ENCODE measurements at places on chromosomes 6 and 20.

- no peak for DNase-seq
Observed at GRCh38 chr20:50879649-50880550, 51.3 kb downstream of the ADNP start.

DNA sequence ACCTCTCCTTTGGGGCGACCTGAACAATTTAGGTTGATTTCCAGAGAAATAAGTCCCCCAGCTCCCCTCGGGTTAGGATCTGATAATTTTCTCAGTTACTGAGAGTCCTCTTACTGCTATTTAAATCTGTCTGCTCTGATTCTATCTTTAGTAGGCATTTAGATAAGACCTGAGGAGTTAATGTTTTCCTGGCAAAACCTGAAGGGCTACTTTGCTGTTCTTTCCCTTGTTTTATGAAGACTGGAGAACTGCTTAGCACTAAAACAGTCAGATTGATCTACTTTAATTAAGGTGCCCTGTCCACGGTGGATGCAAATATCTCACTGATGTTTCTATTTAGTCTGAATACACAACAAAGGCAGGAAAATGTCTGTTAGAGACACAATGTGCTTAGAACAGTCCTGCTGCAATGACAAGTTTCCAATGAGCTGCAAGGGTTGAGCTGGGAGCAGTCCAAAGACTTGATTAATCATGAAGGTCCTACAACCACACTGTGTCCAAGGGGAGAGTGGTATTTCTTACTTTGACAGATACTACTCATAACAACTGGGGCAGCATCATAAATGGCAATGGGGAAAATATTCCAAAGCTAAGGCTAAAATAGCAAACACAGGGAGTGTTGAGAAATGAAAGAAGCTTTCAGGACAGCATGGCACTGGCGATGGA lies 15.7 kb downstream of the ADTRP start:
- DNase-seq, result no peak

- no peak for DNase-seq
Observed at GRCh38 chr20:51627586-51627985, 85.1 kb upstream of the NFATC2 start.

DNA sequence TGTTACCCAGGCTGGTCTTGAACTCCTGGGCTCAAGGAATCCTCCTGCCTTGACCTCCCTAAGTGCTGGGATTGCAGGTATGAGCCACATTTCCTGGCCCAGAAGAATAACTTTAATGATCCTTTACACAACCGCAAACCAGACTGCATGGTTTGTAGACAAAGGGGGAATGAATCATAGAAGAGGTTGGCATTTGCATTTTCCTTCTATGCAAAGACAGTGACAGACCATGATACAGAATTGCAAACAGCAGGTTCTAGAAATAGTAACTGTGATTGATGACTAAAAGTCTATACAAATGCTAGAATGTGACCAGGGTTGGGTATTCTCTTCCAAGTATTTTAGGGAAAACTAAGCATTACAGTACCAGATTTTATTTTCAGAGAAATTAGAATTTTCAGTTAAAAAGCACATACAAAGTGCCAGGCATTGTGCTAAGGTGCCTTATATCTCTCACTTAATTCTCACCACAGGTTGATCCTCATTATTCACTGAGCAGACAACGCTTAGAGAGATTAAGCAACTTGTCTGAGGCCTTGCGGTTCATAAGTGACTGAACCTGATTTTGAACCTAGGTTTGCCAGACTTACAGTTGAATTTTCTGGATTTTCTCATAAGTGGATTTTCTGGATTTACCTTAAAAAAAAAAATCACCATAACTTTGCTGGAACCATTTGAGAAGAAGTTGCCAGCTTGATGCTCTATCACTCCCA lies 146.6 kb downstream of the ZFAND3 start:
- DNase-seq, result no peak

DNA sequence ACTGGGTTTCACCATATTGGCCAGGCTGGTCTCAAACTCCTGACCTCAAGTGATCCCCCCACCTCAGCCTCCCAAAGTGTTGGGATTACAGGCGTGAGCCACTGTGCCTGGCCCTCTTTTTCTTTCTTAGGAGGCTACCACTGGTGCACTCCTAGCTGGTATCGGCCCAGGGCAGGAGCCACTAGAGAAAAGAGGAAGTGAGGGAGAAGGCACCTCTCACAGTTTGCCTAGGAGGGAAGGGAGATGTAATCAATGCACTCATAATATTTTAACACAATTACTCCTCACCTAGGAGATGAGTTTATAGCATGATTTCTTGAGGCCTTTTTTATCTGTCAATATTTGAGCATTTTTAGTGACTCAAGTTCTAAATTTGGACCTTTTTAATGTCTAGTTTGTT lies 189.0 kb upstream of the SOX4 start:
- no peak for DNase-seq

- DNase-seq, result peak; percentile 14
Observed at GRCh38 chr6:52420668-52421358, 671 bp downstream of the EFHC1 start.

DNA sequence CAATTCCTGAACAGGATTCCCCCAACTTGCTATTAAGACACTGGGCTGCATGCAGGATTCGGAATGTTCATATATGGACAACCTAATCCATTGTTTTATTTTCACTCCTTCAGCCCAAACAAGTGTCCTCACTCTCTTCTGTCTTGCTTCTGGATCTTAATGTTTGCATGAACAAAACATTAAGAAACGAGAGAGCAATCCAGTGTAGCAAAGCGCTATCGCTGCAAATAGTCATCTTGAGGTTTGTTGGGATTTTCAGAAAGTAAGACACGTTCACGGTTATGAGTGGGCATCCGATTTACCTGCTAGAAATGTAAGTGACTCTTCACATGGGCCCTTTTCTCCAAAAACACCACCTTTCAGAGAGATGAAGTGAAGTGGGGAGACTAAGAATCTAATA lies 156.4 kb downstream of the MBOAT1 start:
- no peak for DNase-seq

- DNase-seq, result no peak
Observed at GRCh38 chr6:167581637-167582036, 245.1 kb upstream of the AFDN start.

- peak; percentile 25 for DNase-seq
Observed at GRCh38 chr6:121849477-121849876, 414.0 kb downstream of the GJA1 start.

DNA sequence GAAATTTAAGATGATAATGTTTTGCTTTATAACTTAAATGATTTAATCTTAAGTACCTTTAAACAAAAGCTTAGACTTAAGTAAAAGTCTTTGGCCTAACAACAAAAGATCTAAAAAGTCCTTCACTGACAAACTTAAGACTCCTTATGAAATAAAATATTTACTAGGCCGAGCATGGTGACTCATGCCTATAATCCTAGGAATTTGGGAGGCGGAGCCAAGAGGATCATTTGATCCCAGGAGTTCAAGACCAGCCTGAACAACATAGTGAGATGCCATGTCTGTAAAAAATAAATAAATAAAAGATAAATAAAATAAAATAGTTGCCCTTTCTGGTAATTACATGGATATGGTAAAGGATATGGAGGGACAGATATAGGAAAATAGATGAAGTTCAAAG lies 12.4 kb downstream of the KATNA1 start:
- peak; percentile 67 for DNase-seq

- DNase-seq, result no peak
Observed at GRCh38 chr6:152232501-152233151, 404.5 kb downstream of the SYNE1 start.

- no peak for DNase-seq
Observed at GRCh38 chr6:139354189-139354588, 20.3 kb downstream of the CITED2 start.

DNA sequence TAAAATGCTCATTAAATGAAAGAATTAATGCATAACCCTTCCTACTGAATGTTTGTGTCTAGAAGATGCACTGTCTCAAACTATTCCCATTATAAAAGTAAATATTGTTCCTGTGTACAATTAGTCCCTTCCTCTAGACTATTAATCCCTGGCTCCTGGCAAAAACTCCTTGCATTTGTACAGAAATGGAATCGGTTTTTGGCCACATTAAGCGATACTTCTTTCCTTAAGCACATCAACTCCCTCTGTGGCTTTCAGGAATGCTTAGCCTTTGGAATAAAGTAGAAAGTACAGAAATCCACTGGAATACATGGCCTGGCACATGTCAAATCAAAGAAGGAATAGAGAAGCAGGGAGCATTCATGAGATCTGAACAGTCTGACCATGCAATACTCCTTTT lies 179.8 kb downstream of the GMPR start:
- DNase-seq, result no peak

GRCh38 chr6:13278991-13279390 lies 49.3 kb downstream of the TBC1D7 start:
- DNase-seq, result no peak

DNA sequence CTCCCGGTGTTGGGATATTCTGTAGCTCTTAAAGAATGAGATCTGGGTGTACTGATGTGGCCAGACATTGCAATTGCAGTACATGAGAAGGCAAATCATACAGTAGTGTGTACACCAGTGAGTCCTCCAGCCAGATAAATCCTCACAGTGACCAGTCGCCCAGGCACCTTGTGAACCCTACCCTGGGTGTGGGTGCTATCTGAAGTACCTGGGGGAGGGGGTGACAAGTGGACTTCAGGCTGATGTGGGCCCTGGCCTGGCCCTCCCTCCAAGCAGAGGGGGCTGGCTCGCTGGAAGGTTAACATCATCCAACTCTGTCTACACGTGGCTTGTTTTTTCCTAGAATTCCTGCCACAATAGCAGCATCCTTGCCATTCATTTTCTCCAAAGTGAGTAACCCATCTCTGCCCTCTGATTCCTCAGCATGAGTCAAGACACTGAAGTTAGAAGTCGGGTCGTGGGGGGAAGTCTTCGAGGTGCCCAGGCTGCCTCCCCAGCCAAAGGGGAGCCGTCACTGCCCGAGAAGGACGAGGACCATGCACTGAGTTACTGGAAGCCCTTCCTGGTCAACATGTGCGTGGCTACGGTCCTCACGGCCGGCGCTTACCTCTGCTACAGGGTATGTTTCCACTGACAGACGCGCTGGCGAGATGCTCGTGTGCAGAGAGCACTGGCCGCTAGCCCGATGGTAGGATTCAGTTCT lies 70.8 kb downstream of the PTPN1 start:
- DNase-seq, result no peak

DNA sequence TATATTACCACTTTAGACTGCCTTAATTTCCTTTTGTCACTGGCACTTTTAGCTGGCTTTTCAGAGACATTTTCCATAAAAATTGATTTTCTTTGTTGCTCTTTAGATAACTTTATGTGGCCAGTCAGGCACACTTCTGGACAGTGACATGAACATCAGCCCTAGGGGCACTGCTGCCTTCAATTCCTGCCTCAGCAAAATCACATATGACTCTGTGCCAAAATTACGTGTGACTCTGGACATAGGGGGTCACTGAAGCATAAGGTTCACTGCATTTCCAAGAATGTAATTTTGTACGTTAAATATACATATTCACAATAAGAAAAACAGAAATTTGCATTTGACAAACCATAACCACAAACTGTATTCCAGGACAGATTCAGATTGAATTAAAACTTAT lies 66.5 kb downstream of the ESF1 start:
- DNase-seq, result no peak

DNA sequence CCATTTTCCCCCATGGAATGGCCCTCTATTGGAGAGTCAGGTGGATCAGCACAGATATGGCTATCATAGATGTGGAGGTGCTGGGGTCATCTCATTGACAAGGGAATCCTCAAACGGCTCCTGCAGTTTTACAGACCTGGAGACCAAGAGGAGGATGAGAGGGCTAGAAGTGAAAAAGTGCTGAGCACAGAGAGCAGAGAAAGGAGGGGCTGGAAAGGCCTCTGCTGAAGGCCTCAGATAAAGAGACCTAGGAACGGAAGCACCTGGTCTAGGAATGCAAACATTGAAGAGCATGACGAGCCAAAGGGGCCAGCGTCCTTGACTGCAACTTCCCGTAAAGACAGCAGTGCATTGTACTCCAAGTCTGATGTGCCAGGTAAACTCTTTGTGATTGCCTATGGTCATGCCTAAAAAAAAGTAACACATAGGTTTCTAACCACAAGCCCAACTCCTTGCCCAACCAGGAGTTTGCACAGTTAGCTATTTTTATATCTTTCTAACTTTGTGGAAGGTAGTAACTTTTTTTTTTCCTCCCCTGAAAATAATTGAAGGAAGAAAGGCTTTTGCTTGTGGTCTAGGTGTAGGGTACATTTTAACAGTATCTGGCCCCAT lies 15.2 kb downstream of the RSPH4A start:
- no peak for DNase-seq

DNA sequence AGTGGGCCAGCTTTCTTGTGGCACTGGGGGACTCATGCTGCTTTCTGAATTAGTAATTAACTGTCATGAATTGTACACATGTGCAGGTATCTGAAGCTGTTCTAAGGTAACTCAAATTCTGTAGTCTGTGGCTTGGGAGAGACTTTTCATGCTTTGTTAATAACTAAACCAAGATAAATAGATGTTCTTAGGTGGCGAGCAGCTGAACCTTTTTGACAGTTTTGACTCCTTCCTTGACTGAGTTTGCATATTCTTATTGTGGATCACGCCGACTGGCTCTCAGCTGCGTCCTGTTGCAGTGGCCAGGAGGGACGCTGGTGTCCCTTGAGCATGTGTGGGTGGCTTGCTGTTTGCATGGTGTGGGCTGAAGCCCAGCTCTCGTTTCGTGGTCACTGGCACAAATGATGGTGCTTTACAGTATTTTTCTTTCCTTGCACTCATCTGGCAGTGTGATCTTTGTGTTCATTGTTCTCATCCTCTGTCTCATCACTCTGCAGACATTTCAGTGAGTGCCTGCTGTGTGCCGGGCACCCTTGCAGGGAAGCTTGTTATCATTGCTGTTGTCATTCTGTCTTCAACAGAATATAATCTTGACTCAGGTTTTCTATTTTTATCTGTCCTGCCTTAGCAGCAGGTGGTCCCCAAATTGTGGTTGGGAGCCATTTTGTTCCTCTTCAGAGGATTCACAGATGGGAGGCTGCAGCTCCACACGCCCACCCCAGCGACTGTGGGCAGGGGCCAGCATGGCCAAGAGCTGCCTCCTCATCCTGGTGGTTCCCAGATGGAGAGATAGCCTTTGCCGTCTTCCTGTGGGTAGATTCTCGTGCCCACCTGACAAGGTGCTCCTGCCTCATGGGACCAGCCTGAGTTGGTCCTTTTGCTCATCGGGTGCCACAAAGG lies 39.6 kb downstream of the DUSP22 start:
- no peak for DNase-seq

DNA sequence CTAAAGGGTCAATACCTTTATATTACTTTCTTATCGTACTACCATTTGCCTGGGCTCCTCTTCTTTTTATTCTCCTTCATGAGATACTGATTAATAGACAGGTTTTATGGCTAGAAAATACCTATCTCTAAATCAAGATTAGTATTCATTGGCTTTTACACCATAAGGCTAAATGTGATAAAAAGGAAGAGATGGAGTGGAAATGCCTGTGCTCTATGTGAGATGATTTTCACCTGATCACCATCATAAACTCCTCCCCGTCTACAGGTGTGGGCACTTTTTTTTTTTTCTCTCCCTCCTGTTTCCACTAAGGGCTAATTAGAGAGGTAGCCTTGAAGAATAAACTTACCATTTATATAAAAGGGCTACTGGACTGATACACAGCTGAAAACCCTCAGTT lies at the start of gene GLYATL3:
Gene GLYATL3, plus strand, starts transcription at position 301 of the 400 bp plus-strand sequence. CDS start 12,068 bp downstream, outside the sequence.
- no peak for DNase-seq
